ENCODE measurements at places on chromosomes 7 and 10. TPM values are rescaled to one million over a fixed set of nuclear protein-coding genes. Genes with fewer than 3 reads are reported as not detected.
A peak's percentile ranks its signal among the peaks of the same experiment; 100 is the strongest.

SLC29A4 gene
- 1.1 TPM for total RNA-seq

GRCh38 chr7:157954901-157955300 is 618.1 kb downstream of the DNAJB6 start:
- no peak for DNase-seq

- DNase-seq = no peak
Observed at GRCh38 chr7:118720632-118721031, 496.1 kb downstream of the ANKRD7 start.

- peak; percentile 82 for DNase-seq
Observed at GRCh38 chr10:121927318-121927840, 452 bp downstream of the ATE1 start.

DNA sequence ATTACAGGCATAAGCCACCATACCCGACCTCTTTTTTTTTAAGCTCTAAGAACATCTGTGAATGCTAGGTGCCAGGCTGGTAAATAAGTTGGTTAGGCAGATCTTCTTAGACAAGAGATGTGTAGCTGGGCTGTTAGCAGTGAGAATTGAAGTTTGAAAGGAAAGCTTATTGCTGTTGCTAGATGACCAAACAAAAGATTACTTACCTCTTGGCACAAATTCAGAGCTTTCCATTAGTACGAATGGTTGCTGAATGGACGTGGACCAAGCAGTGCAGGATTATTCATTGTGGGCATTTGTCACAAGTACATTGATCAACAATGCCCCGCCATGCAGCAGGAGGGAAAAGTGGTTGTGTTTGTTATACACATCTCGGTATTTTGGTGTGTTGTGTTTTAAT is 131.2 kb downstream of the GFRA1 start:
- no peak for DNase-seq

BTBD16 gene
- not detected for total RNA-seq

DNA sequence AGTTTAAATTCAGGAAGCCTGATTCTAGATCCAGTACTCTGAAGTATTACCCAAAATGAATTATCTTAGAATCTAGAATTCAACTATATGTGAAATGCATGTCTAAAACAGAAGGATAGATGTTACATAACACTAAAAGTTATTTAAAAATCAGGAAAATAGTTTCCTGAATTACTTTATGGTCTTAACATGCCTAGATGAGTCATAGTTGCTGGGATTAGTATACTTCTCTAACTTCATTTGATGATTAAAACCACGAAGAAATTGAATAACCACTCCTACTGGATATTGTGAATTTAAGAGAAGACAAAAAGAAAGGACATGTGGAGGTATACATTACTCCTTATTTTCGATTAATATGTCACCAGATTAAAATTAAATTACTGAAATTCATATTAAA is 65.5 kb downstream of the ATAD1 start:
- DNase-seq = no peak

DNA sequence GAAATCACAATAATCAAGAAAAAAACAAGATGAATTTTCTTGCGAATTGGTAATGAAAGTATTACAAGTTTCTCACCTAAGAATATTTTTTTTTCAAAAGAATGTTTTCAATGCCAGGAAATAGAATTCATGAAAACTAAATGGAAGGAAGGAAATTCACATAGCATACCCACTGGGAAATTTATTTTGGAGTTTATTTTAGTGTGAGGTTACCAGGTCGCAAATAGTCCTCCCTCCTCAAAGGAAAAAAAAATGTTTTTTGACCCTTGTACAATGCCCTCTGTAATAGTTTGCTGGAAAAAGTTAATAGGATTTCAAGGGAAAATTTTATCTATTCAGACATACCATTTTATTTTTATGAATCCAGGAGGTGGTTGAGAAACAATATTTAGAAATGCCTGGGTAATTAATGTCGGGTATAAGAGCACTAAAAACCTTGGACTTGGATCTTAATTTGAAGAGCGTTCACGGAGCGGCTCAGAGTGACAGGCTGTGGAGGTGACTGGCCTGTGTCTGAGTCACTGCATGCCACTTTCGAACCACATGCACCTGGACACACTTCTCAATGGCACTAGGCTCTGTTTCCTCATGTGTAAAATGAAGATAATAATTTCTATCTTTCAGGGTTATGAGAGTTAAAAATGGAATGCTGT is 28.2 kb downstream of the CUBN start:
- DNase-seq = no peak

GRCh38 chr10:95241533-95241932 is 47.5 kb downstream of the ACSM6 start:
- no peak for DNase-seq

GNG11 gene
- 8.8 TPM for total RNA-seq

SERPINE1 gene
- total RNA-seq = 278 TPM

All from osteoblast (primary cell).